ENCODE measurements at places on chromosomes 12 and 14.

DNA sequence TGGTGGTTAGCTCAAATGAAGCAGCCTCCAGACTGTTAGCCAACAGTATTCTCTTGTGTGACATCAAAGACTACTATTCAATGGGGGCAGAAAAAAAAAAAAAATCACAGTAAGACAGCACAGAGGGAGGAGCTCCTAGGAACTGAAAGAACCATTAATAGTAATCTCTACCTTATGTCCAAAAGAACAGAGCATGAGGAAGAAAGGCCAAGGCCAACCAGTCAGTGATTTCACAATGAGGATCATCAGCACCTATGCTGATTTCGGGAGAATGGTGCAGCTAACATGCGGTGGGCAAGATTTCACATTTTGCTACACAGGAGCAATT is 66.3 kb upstream of the SOX5 start:
- no peak for DNase-seq

- no peak for DNase-seq
Observed at GRCh38 chr14:102729825-102730224, 47.4 kb upstream of the TRAF3 start.

DNA sequence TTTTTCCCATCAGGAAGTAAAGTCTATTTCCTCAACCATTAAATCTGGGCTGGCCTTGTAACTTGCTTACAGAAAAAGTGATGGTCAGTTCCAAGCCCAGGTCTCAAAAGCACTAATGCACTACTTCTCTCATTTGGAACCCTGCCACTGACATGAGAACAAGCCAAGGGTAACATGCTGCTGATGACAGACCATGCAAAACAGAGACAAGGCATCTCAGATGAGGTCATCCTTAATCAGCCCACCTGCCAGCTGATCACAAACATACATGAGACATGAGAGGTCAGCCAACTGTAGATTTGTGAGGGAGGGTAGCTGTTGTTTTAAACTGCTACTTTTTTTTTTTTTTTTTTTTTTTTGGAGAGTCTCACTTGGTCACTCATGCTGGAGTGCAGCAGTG is 16.2 kb downstream of the TWF1 start:
- no peak for DNase-seq

DNA sequence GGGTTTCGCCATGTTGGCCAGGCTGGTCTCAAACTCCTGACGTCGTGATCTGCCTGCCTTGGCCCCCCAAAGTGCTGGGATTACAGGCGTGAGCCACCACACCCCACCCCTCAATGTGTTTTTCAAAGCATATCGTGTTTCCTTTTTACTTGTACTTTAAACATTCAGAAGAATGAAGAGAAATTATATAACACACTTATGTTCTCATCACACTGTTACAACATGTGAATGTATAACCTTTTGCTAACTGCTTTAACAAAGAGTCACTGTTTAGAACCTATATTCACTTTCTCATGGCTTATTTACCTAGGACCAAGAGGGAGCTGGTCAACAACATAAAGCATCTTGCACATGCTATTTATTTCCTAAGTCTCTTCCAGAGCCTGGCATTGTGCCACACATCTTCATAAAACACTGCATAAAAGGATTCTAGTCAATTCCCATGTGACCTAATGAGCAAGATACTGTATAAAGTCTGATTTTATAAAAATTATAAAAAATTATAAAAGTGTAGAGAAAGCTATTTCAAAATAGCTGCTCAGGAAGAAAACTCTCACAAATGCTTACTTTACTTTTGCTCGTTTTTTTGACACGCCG is 16.0 kb upstream of the ACTR6 start:
- no peak for DNase-seq

GRCh38 chr12:107200394-107200793 is 107.0 kb upstream of the CRY1 start:
- no peak for DNase-seq

- no peak for DNase-seq
Observed at GRCh38 chr12:57244312-57244696, 6.7 kb downstream of the STAC3 start.

DNA sequence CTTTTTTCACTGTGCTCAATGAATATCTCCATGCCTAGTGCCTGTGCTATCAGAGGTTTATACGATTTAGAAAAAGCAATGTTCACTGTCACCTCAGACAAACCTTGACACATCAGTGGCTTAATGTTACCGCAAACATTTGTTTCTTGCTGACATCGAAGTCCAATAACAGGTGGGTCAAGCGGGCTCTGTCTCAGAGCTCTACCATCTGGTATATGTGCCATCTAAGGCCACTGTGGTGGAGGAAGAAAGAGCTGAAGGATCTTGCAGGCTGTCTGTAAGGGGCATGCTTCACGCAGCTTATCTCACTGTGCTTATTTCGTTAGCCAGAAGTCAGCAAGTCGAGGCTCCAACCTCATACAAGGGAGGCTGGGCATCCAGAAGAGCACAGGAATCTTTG is 189.5 kb upstream of the NTF3 start:
- DNase-seq, result no peak

DNA sequence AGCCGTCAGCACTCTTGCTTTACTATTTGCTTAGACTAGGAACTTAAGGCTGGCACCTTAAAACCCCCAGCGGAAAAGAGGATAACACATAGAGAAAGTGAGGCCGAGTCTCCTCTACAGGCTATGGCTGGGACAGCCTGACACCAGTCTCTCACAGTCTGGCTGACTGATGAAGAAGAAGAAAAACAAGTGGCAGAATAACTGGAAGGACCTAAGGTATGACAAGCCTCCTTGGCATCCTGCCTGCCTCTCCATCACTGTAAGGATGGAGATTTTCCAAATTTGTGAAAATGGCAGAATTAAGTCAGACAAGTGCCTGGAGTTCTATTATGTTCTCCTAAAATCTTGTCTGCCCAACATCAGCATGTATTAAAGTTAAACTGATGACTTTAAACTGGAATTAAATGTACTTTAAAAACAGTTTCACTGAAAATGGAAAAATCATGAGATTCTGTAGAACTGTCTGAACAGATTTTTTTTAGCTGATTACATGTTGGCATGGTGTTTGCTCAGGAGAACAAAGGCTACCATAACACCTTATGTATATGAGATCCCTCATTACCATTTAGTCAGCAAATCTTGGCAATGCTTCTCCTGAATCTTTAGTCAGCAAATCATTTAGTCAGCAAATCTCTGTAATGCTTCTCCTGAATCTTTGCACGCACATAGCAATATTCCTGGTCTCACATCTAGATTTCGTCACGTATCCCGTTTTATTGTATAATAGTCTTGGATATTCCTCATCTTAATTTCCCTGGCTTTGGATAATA is 140.3 kb upstream of the AEBP2 start:
- DNase-seq, result no peak

GRCh38 chr14:70177081-70177800 is 11.5 kb downstream of the SLC8A3 start:
- no peak for DNase-seq

DNA sequence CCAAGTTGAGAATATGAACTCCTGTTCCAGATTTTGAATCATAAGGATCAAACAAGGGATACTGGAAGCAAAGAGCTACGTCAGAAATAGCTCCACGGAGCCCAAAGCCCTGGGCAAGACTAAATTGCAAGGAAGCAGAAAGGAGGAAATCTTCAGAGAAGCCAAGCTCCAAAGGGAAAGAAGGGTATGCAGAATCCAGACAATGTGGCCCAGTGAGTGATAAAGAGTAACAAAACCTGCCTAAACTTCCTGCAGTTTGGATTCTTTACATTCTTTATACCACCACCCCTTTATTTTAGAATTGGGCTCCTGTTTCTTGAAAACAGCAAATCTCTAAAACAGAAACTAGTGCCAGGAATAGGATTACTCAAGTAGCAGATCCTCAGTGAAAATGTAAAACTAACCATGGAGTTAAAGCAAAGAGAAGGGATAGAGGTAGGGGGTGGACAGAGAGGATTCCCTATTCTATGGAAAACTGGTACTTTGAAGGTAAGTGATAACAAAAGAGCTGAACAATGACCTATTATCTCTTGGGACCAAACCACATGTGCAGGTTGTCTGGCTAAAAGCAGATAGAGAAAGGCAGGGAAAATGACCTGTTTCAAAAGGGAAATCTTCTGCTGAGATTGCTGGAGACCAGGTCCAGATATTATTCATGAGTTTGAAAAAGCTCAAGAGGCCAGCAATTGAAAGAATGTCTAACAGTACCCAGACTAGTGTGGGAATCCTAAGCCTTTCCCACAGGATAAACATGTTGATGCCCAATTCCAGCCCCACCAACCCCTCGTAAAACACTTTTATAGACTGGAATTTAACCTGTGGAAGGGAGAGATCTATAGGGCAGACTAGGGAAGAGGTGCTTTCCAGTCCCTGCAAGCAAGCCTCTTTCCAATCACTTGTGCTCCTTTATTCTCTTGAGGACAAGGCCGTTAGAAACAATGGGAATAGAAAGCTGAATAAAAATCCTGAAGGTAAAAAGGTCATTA is 24.5 kb downstream of the MBIP start:
- no peak for DNase-seq

DNA sequence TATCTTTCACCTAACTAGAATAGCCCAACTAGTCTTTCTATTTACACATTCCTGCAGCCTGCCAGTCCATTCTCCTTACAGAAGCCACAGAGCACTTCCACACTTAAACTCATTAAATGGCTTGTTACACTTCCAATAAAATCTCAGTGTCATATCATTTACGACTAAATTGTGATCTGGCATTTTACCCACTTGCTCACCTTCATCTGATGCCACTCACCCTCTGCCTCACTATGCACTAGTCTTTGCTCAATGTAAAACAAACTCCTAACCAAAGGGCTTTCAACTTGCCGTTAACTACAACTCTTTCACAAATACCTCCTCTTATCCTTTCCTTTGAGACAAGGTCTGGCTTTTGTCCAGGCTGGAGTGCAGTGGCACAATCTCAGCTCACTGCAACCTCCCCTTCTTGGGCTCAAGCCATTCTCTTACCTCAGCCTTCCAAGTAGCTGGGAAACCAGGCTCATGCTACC is 24.1 kb downstream of the YAF2 start:
- no peak for DNase-seq

DNA sequence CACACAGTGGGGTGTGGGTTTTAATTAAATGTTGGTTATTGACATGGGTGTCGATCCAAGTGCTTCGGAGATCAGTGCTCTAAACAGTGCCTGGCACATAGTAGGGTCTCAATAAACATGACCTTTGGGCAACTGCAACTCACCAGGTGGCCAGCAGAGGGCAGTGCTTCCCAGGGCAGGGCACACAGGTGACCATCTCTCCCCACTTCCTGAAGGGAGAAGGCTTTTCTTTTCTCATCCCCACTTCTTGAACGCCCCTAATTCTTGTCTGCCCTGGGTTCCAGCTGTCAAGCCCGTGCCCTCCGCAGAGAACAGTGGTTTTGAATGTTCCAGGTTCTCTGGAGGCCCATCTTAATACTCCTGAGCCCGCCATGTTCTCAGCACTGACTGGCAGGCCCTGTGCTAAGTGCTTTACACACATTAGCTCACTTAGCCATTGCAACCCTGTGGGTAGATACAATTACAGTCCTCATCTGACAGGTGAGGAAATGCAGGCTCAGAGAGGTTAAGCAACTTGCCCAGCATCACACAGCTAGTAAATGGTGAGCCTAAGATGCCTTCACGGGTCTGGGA is 16.3 kb downstream of the RAPGEF3 start:
- no peak for DNase-seq

GRCh38 chr14:99749142-99749541 is 44.1 kb upstream of the EML1 start:
- DNase-seq, result no peak

- DNase-seq, result no peak
Observed at GRCh38 chr14:43407706-43408105, 1099.4 kb downstream of the FSCB start.

GRCh38 chr14:35687335-35687939 is 121.7 kb downstream of the RALGAPA1 start:
- no peak for DNase-seq

- DNase-seq, result no peak
Observed at GRCh38 chr12:88227263-88227662, 85.2 kb downstream of the TMTC3 start.

- no peak for DNase-seq
Observed at GRCh38 chr12:107581619-107582015, 104.0 kb upstream of the PWP1 start.

DNA sequence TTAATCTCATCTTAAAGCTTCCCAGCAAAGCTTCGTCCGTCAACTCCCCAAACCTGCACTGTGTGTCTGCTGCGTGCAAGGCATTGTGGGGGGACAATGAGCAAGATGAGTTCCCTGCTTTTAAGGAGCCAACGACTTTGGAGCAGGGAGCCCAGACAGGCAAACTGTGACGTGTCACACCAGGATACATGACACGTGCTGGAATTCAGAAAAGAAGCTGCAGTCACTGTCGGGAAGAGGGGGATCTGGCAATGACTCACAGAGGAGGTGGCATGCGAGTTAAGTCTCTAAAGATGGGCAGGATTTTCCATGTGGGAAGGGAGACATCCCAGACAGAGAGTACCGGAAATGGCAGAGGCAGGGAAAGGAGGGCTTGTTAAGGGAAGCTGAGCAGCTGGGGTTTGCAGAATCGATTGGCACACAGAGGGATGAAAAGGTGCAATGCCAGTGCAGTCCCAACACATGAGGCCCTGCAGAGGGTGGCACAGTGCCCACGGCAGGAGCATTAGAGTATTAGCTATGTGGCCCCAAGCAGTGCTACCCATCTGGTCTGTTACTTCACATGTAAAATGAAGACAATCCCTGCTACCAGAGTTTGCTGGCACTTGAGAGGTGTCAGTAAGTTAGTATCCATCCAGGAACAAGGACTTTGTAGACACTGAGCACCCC is 52.9 kb downstream of the SETD3 start:
- DNase-seq, result peak; percentile 46

- DNase-seq, result no peak
Observed at GRCh38 chr14:96902004-96902403, 104.8 kb downstream of the VRK1 start.

DNA sequence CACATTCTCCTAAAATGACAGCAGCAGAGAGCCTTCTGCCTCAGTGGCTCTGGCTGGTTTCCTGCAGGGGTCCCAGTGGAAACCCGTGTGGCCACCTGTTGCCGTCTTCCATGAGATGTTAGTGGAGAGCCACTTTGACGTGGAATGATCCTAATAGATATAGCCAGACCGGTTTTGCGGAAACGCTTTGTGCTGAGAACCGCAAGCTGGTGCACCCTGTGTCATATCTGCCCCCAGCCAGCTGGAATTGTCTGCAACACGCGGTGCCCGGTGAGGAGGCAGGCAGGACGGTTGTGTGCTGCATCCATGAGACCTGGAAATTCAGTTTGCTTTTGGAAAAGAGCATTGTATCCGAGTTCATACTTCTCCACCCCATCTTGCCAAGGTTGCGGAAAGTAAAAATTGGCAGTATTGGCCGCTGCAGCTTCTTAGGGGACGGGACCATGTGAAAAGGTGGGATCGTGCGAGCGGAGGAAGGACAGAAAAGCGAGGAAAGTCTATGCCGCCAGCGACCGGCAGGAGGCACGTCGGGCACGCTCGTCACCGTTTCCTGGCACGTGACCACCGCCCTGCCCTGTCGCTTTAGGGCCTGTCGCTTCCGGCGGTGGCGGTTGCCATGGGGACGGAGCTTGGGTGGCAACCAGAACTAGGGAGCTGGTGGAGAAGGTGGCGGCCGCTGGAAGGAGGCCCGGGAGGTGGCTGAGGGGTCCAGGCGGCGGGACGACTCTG is at the start of gene CFAP251:
Gene CFAP251 (plus strand): TSS at position 643 of the 729 bp plus-strand sequence. CDS start 2,714 bp downstream, outside the sequence.
- DNase-seq, result no peak

GRCh38 chr12:70619471-70620152 is 17.6 kb downstream of the PTPRB start:
- DNase-seq, result peak; percentile 16

Measured in BJ (cell line).